ENCODE measurements at places on chromosomes 5 and 9.

DNA sequence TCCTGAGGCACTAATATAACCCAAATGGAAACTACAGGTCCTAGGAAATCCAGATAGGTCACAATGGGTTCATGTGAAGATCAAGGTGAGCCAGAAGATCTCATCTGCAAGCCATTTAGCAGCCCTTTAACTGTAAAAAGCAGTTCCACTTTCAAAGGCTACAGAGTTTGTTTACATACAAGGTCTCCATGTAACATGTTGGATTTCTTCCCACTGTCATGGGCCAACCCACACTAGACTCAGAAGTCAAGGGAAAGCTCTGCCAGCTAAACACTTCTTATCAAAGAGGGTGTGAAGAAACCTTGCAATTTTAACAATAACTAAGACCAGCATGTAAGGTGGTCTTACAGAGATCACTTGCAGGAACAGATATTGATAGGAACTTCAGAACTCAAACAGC, 3.8 kb upstream of the CTNNAL1 start:
- no peak for DNase-seq

- DNase-seq: no peak
Measured at GRCh38 chr5:30539004-30539634, 654.4 kb upstream of the CDH6 start.

DNA sequence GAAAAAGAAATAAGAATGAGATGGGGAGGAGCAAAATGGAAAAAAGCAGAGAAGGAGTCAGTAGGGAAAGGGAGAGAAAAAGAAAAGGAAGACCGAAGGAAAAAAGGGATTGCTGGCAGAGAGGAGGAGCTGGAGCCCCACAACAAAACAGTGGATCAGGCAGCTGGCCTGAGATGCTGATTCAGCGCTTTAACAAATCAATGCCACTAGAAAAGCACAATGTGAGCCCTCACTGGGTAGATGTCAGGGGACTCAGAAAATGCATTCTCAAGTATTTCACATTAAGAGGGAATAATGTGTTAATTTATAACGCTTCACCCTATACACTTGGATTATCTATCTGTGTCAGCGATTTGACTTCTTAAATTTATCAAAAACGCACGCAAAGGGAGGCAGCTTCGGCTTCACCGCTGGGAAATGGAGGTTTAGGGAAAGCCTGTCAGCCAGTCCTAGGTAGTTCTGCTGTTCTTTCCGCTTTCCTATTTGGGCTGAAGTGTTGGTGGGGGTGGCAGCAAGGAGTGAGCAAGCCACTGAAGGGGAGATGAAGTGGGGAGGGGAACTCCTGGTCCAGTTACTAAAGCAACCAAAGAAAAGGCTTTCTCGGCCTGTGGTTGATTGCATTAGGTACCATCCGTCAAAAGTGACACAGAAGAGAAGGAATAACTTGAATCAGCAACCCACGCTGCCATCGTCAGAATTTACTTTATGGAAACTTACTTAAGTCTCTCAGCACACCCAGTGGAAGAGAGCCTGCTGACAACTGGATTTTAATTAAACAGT, 161.6 kb downstream of the BNC2 start:
- DNase-seq: no peak

GRCh38 chr5:42064821-42065220, 139.7 kb downstream of the FBXO4 start:
- no peak for DNase-seq

GRCh38 chr9:114059047-114059803, 18.9 kb downstream of the AMBP start:
- no peak for DNase-seq

DNA sequence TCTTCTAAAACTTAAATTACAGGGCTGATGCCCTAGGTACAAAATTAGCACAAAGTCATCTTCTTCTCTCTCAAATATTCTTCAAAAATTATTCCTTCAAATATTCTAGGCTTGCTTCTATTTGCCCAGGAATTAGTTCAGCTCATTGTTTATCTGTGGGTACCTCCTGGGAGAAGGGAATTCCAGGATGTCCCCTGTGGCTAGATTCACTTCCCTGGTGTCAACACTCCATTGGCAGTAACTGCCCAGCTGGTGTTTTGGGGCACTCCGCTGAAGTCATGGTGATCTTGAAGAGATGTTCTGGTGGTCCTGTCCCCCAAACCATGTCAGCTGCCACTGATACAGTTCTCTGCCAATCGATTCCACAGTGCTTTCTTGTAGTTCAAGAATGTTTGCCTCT, 26.2 kb upstream of the TGFBR1 start:
- DNase-seq: no peak

DNA sequence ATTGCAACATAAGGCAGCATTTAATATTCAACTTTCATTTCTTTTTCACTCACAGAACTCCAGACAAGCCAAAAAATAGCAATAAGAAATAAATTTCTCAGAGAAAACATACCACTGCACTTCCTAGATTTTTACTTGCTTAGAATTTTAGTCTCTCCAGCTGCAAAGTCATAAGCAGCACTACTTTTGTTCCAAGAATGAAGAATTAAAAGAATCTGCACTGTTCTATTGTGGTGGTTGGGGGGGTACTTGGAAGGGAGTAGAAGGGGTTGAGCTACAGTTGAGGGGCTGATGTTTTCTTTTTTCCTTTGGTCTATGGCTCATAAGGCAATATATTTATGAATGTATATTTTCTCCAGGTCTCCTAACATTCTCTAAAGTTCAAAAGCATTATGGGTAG, 144.5 kb downstream of the KIAA0825 start:
- DNase-seq: no peak

- DNase-seq: no peak
Measured at GRCh38 chr5:35228310-35228709, 2.0 kb downstream of the PRLR start.

DNA sequence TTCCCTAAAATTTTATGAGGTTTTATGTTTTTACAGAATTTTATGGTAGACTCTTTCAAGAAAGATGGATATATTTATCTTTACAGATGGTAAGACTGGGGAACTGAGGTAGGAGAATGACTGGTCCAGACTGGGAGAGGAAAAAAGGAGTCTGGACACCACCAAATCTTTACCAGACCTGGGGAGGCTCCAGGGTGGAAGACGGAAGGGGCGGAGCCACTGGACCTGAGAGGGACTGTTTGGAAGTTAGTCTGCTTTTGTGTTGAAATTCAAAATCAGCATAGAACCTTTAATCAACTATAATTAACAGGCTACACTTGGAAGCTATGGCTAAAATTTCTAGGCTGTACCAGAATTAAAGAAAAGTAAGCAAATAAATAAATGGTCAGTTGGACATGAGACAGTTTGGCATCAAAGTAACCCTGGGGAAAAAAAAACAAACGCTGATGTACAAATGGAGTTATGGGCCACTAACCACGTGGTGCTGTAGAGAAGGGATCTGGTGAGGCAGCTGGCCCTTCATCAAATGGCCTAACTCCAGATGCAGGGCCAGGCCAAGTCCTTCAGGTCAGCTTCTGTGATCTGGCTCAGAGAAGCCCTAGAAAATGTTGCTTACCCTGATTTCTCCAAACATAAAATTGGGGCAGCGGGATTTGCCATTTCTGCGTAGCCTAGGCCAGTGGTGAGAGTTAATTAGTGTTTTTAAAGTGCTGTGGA, 155.1 kb downstream of the ARSB start:
- DNase-seq: no peak

DNA sequence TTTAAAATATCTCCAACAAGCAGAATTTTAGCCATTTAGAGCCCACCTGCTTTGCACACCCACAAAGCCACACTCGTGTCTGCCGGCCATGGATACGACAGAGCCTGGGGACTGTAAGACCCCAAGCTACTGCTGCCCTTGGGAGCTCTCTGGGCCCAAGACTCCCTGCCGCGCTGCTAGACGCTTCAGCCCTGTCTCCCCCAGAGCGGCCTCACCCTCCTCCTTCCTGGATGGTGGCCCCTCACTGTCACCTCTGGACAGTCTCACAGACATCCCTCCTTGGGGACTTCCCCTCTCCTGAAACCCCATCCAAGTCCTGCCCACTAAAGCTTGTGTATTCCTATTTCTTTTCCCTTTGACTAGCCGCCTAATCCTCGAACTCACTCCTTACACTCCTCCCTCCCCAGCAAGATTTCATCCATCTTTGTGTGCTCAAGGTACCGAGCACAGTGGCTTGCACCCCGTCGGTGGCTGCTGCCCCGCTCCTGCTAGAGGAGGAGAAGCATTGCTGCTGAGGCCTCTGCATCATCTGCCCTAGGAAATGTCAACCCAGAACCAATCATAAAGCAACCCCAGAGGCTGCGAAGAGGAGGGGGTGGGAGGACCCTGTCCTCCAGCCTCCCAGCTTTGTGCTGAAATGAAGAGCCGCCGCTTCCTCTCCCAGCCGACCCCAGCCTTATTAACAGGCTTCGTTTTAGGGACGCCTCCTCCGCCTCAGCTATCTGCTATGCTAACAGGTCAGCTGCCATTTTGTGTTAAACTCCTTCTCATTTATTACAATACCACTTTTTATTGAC, 71.2 kb downstream of the CFAP77 start:
- no peak for DNase-seq

- DNase-seq: no peak
Measured at GRCh38 chr5:149406203-149406978, 27.3 kb upstream of the IL17B start.

DNA sequence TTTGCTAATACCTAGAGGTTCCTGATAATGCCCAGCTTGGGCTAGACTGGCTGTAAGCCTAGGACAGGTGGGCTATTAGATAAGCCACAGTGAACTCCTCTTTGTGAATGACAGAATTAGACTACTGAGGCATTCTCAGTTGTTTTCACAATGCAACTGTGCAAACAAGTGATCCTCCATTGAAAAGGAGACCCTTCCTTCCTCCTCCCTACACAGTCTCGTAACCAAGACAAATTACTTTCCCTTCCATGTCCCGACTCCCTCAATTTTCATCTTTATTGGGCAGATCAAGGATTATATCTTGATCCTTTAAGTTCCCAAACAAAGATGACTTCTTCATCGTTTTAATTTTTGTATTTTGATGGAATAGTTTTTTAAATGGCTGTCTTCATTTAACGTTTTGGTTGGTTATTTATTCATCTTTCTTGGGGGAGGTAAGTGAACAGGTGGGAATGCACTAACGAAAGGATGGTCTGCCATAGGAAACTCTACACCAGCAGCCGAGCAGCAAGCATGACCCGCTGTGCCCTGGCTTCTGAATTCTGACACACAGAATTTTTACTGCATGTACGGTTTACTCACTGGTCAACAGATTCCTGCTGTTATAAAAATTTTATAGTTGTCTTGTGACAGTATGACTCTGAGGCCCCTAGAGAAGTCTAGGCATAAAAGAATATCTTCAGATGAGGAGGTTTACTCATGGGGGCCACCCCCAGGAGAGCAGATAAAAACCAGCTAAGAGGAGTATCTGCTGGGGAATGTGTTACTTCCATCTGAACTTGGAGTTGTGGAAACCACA, 137.5 kb upstream of the TUT7 start:
- no peak for DNase-seq

GRCh38 chr5:92552206-92553160, 1028.5 kb downstream of the NR2F1-AS1 start:
- DNase-seq: no peak

- no peak for DNase-seq
Measured at GRCh38 chr5:16880547-16880946, 55.5 kb downstream of the MYO10 start.

- no peak for DNase-seq
Measured at GRCh38 chr9:124381170-124381945, 33.9 kb downstream of the PSMB7 start.

DNA sequence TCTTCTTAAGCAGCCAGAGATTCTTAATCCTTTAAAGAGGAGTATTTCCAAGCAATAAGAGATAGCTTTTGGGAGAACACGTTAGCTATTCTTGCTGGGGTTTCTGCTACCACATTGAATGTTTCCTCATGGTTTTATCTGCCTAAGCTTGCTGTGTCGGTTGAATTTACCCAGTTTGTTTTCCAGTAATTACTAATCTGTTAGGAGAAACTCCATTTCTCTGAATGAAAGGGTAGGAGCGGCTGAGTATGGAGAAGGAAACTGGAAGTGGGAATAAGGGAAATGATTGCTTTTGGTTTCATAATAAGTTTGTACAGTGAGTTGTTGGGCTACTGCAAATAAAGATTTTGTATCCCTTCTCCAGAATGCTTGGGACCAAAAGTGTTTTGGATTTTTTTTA, 1.2 kb downstream of the JAK2 start:
- no peak for DNase-seq

GRCh38 chr5:154165886-154166285, 24.6 kb upstream of the GALNT10 start:
- no peak for DNase-seq

GRCh38 chr5:68339921-68340321, 124.4 kb downstream of the PIK3R1 start:
- DNase-seq: no peak

DNA sequence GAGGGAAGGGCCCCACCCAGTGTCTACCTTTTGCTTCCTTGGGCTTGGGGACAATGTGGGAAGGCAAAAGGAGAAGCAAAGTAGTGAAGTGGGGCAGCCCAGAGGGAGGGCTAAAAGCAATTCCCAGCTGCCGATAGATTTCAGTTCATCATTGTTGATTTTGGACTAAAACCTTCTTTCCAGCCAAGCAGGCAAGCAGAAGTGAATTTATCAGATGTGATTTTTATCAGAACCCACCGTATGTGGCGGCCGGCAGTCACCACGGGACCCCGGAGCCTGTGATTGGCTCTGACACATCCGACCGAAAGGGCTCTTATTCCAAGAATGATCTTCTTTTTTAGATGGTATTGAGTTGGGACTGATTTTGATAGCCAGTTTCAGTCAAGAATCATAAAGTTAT, 559.9 kb downstream of the PSAT1 start:
- DNase-seq: no peak

DNA sequence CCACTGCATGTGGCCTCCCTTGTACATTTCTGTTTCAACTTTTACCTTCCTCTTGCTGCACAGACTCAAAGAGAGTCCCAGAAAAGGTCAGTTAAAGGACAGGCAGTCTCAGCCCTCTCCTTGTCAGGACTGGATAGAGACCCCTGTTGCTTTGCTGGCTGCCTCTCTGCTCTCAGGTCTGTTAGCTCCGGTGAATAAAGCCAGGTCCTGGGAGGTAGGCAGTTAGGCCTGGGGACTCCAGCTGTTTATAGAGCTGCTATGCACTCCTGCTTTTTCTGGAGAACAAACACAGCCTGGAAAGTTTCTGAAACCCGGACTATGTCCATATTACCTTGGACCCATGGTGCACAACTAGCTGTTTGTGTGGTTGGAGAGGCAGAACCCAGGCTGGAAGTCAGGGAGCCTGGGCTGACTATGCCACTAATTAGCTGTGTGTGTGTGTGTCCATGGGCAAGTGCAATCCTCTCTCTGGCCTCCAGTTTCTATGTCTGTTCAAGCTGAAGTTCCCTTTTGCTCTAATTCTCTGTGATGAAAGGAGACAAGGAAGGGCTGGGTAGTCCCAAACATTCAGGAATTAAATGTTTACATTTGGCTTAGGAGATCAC, 42.9 kb downstream of the GLRA1 start:
- no peak for DNase-seq
